ENCODE measurements at places on chromosomes 6 and 20.
A peak's percentile ranks its signal among the peaks of the same experiment; 100 is the strongest.

GRCh38 chr6:41975276-41975675, 33.7 kb upstream of the CCND3 start:
- no peak overlapping the region for H3K27ac ChIP-seq
- DNase-seq, result no peak
- no peaks in the 10 kb centered on the region for H3K36me3 ChIP-seq
- H3K27me3 ChIP-seq, result no peaks in the 10 kb centered on the region
- peaks cover 3% of the 10 kb centered on the region for H3K4me1 ChIP-seq

DNA sequence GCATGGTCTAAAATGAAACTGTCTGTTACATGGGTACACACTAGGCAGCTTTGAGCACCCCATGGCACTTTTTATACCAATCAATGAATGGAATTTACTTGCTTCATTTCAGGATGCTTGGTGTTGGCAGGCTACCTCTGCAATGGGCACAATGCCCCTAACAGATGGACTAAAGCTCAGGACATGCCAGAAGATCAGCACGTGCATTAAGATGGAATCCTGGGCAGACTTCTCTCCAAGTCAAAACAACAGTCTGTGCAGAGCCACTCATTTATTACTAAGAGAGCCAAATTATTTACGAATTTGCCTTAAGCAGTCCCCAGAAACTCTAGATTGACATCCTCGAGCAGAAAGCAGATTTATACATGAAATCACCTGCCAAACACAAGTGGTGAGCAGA, 55.8 kb upstream of the SCML4 start:
- no peaks in the 10 kb centered on the region for H3K27me3 ChIP-seq
- H3K27ac ChIP-seq, result no peak overlapping the region
- H3K4me1 ChIP-seq, result no peaks in the 10 kb centered on the region

- no peak overlapping the region for H3K4me3 ChIP-seq
- DNase-seq, result no peak
- H3K4me1 ChIP-seq, result no peaks in the 10 kb centered on the region
- H3K27me3 ChIP-seq, result no peaks in the 10 kb centered on the region
- H3K36me3 ChIP-seq, result no peaks in the 10 kb centered on the region
Measured at GRCh38 chr6:54655162-54655561, 191.4 kb upstream of the FAM83B start.

DNA sequence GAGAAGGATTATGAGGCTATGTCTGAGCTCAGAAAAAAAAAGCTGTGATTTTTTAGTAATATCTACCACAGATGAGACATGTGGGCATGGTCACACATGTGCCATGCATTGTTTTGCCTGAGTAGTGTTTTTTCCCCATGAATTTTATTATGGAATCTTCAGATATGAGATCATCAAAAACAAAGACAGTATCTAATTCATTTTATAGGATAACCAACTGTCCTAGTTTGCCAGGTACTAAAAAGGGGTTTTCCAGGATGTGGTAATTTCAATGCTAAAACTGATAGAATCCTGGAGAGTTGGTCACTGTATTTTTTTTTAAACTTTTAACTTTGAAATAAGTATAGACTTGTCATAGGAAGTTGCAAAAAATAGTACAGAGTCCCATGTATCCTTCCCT, 127.4 kb upstream of the MAP3K7 start:
- H3K36me3 ChIP-seq, result no peaks in the 10 kb centered on the region
- H3K4me3 ChIP-seq, result no peak overlapping the region
- DNase-seq, result no peak
- H3K27ac ChIP-seq, result no peak overlapping the region

- H3K27ac ChIP-seq, result no peak overlapping the region
- H3K27me3 ChIP-seq, result no peaks in the 10 kb centered on the region
- peak; percentile 59 for DNase-seq
Measured at GRCh38 chr6:148509800-148510581, 167.4 kb downstream of the SASH1 start.

GRCh38 chr20:63831993-63832686, 1.1 kb upstream of the ZBTB46 start:
- peak; percentile 38 for DNase-seq
- peaks cover 5% of the 10 kb centered on the region for H3K27me3 ChIP-seq
- no peaks in the 10 kb centered on the region for H3K36me3 ChIP-seq
- H3K4me1 ChIP-seq, result peaks cover 33% of the 10 kb centered on the region
- H3K27ac ChIP-seq, result peak overlapping the region; percentile 50

DNA sequence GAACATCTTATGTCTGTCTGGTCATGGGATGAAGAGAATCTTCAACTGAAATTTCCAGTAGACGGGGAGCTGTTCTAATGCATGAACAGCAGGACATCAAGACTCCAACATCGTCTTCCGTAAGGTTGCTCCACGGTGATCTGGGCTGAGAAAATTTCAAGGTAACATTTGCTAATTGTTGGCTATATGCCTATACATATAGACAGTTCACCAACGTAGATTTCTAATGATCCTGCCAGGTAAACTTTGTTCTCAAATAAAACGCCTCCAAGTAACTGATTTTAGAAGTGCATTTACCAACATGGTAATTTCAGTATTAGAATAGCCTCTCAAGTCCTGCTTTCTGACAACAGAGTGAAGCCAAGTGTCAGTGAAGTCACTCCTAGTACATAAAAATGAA, 11.3 kb upstream of the PXDC1 start:
- no peak overlapping the region for H3K27ac ChIP-seq
- DNase-seq, result no peak
- no peak overlapping the region for H3K4me3 ChIP-seq
- H3K4me1 ChIP-seq, result no peaks in the 10 kb centered on the region
- no peaks in the 10 kb centered on the region for H3K27me3 ChIP-seq

GRCh38 chr6:152233547-152234320, 403.4 kb downstream of the SYNE1 start:
- H3K36me3 ChIP-seq, result peaks cover 2% of the 10 kb centered on the region
- H3K27ac ChIP-seq, result peak overlapping the region; percentile 62
- DNase-seq, result no peak
- no peaks in the 10 kb centered on the region for H3K27me3 ChIP-seq

DNA sequence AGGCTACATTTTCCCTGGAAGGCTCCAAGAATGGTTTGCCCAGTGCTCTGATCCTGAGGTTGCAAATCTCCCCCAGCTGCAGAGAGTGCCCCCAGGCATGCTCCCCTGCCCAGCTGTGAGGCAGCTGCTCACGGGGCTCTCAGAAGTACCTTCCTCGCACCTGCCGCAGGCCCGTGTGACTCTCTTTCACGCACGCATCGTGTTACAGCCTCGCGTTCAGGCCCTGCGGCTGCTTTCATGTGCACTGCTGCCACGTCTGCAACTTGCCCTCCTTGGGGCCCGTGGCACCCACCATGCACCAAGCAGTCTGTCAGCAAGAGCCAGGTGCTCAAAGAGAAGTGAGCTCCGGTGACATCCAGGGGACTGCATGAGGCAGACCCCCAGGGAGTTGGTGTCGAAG, 28.6 kb upstream of the SPO11 start:
- H3K4me3 ChIP-seq, result no peak overlapping the region
- no peaks in the 10 kb centered on the region for H3K4me1 ChIP-seq
- no peaks in the 10 kb centered on the region for H3K36me3 ChIP-seq
- no peak for DNase-seq
- no peak overlapping the region for H3K27ac ChIP-seq
- H3K27me3 ChIP-seq, result no peaks in the 10 kb centered on the region

DNA sequence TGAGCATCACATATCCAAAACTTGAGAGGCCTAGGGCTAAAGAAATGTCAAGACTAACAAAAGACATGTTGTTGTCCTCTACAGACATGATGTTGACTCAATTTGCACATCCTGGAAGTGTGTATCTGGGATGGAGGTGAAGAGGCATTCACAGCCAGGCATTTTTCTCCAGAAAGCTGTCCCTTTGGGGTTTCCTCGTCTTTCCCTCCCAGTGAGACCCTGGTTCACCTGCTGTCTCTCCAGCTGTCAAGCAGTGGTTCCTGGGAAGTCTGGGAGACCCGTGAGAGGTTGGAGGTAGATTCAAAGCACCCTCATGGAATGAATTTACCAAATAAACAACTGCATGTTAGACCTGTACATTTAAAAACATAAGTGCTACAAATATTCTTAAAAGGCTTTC, 32.1 kb downstream of the BACH2 start:
- DNase-seq, result no peak
- H3K36me3 ChIP-seq, result no peaks in the 10 kb centered on the region
- H3K4me3 ChIP-seq, result no peak overlapping the region
- no peaks in the 10 kb centered on the region for H3K4me1 ChIP-seq
- H3K27me3 ChIP-seq, result no peaks in the 10 kb centered on the region

GRCh38 chr20:44072384-44072783, 114.6 kb downstream of the JPH2 start:
- no peaks in the 10 kb centered on the region for H3K27me3 ChIP-seq
- no peaks in the 10 kb centered on the region for H3K4me1 ChIP-seq
- DNase-seq, result no peak
- H3K36me3 ChIP-seq, result no peaks in the 10 kb centered on the region
- no peak overlapping the region for H3K4me3 ChIP-seq

- no peaks in the 10 kb centered on the region for H3K36me3 ChIP-seq
- no peak overlapping the region for H3K27ac ChIP-seq
- DNase-seq, result no peak
- H3K4me1 ChIP-seq, result no peaks in the 10 kb centered on the region
Measured at GRCh38 chr20:13420625-13421024, 199.6 kb downstream of the ISM1 start.

- no peaks in the 10 kb centered on the region for H3K36me3 ChIP-seq
- H3K27ac ChIP-seq, result peak overlapping the region; percentile 74
- H3K27me3 ChIP-seq, result no peaks in the 10 kb centered on the region
- DNase-seq, result peak; percentile 75
- no peak overlapping the region for H3K4me3 ChIP-seq
- H3K4me1 ChIP-seq, result peaks cover 52% of the 10 kb centered on the region
Measured at GRCh38 chr20:370151-370600, 10.4 kb upstream of the TRIB3 start.

DNA sequence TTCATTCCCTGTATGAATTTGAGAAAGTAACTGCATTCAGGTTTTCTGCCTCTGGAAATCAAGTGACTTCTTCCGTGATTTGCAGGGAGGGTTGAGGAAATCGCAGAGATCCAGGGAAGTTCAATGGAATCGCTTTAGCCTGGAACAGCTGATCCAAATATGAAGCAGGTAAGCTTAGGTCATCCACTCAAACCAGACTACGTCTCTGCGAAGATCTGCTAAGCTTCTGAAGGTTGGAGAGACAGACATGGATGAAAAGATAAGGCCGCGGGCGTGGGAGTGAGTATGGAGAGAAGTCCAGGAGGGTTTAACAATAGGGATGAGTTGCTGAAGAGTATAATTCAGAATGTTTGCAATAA, 34.2 kb upstream of the BTN3A2 start:
- H3K27me3 ChIP-seq, result peaks cover 3% of the 10 kb centered on the region
- no peak overlapping the region for H3K27ac ChIP-seq
- H3K4me1 ChIP-seq, result peaks cover 3% of the 10 kb centered on the region
- H3K4me3 ChIP-seq, result peak overlapping the region; percentile 23
- no peaks in the 10 kb centered on the region for H3K36me3 ChIP-seq
- peak; percentile 74 for DNase-seq

DNA sequence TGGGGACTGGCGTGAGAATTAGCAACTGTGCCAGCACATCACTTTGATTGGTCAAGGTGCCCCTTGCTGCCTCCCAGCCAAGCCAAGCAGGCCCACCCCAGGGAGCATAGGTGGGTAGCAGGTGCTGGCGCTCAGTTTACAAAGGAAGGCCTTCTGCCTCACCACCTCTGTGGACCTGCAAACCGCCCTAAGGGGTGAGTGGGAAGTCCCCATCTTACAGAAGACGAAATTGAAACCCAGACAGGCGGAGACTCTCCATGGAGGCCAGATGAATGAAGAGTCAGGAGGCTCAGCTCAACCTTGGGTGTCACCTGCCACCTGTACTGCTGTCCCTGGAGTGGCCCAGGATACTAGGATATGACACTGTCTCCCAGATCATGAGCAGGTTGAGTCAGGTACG, 21.5 kb upstream of the MAS1L start:
- H3K27ac ChIP-seq, result no peak overlapping the region
- H3K36me3 ChIP-seq, result no peaks in the 10 kb centered on the region
- no peaks in the 10 kb centered on the region for H3K27me3 ChIP-seq
- DNase-seq, result no peak
- no peaks in the 10 kb centered on the region for H3K4me1 ChIP-seq

DNA sequence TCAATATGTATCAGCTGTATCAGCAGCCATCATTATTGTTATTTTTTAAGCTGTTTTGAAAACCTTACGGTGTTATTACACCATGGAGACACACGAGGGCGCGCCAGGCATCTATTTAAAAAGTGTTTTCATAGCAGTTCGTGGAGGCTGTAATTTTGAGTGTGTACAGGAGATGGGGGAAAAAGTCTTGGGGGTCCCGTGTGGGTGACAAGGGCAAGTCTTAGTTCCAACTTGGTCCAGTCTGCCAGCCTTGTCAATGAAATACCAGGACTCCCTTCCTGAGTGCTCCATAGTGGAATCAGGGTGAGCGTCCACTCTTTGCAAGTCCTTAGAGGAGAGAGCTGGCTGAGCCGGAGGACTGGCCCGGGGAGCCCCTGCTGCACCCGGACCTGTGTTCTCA, 43.3 kb downstream of the SLC2A10 start:
- no peaks in the 10 kb centered on the region for H3K27me3 ChIP-seq
- DNase-seq, result peak; percentile 86

- no peaks in the 10 kb centered on the region for H3K27me3 ChIP-seq
- no peaks in the 10 kb centered on the region for H3K36me3 ChIP-seq
- H3K4me3 ChIP-seq, result no peak overlapping the region
Measured at GRCh38 chr20:5469111-5469510, 152.4 kb upstream of the PROKR2 start.

DNA sequence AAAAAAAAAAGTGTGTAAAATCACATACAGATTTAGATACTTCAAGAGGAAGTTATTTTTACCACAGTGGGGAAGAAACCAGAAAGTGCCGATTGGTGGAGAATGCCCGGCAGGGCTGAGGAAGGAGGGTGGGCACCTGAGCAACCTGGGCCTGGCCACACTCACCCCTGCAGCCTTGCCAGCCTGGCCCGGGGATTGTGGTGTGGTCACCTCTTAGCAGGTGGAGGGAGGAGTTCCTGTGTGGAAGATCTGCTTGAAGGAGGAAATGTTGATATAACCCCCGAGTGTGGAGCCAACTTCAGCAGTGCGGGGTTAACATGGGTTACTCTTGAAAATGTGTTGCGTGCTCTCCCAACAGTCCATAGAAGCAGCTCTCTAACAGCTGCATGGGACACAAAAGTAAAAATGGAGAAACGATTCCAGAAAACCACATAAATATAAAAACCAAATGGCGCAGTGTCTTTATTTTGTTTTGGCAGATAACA, 14.7 kb downstream of the UST start:
- H3K4me1 ChIP-seq, result no peaks in the 10 kb centered on the region
- no peaks in the 10 kb centered on the region for H3K27me3 ChIP-seq
- H3K36me3 ChIP-seq, result no peaks in the 10 kb centered on the region
- H3K4me3 ChIP-seq, result no peak overlapping the region
- DNase-seq, result no peak

DNA sequence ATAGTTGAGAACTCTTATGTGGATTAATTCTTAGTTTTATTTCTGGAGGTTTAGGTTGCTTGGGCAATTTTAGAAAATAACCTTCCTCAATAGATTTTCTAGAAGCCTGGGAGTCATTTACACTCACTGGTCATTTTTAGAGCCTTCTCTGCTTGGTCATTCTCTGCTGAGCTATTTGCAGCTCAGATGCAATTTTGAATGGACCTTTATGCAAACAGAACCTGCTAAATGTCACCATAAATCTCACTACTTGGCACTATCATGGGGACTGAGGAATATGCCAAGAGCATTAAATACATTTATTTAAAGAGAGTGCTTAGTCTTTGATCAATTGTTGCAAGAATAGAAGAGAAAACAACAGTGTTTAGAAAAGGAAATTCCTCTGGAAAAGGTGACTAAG, 154.0 kb downstream of the CLVS2 start:
- no peaks in the 10 kb centered on the region for H3K36me3 ChIP-seq
- DNase-seq, result no peak
- no peaks in the 10 kb centered on the region for H3K4me1 ChIP-seq
- no peak overlapping the region for H3K4me3 ChIP-seq

Data from trophoblast cell (in vitro differentiated cells and primary cell).